Memory B cell (primary cell): ENCODE measurements at places on chromosomes 7 and 10.

DNA sequence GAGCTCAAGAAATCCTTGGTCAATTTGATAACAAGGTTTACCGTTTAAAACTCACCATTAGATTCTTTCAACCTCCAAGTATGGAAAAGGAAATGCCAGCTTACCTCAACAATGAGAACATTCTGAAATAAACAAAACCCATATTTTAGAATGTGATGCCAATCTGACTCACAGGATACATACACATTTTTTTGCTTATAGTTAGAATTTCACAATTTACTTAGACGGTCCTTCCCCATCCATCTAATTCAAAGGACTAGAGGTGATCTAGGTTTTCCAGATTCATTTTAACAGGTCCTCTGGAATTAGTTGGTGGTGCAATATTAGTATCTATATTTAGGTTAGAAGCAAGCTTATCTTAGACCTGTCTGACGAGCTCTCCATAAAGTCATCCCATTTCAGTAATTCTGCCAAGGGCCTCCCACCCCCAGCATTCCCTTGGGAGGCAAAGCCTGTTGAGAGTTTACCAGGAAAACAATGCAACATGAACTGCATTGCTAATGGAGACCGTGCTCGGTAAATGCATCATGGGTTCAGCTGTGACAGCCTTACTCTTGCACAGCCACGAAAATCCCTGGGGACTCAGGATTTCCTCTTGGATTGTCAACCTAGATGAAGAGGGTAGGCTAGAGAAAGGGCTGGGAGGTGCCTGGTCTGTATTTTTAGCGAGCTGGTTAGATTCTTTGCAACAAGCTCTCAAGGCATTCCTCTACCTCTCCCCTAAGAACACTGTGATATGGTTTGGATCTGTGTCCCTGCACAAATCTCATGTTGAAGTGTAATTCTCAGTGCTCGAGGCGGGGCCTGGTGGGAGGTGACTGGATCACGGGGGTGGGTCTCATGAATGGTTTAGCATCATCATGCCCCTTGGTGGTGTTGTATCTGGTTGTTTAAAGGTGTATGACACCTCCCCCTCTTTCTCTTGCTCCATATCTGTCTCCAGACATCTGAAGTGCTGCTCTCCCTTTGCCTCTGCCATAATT lies 93.8 kb downstream of the PRTFDC1 start:
- no peaks in the 10 kb centered on the region for H3K36me3 ChIP-seq
- H3K27ac ChIP-seq = no peak overlapping the region
- no peaks in the 10 kb centered on the region for H3K4me1 ChIP-seq
- H3K4me3 ChIP-seq = no peak overlapping the region
- DNase-seq = no peak

GRCh38 chr7:4631380-4632179 lies 50.5 kb upstream of the FOXK1 start:
- no peak overlapping the region for H3K27ac ChIP-seq
- H3K4me3 ChIP-seq = no peak overlapping the region
- no peaks in the 10 kb centered on the region for H3K27me3 ChIP-seq
- no peaks in the 10 kb centered on the region for H3K4me1 ChIP-seq

GRCh38 chr7:91235211-91235832 lies 28.9 kb upstream of the FZD1 start:
- H3K27ac ChIP-seq = no peak overlapping the region
- H3K27me3 ChIP-seq = peaks cover 11% of the 10 kb centered on the region
- H3K4me1 ChIP-seq = no peaks in the 10 kb centered on the region
- no peak for DNase-seq
- H3K36me3 ChIP-seq = no peaks in the 10 kb centered on the region
- H3K4me3 ChIP-seq = no peak overlapping the region

DNA sequence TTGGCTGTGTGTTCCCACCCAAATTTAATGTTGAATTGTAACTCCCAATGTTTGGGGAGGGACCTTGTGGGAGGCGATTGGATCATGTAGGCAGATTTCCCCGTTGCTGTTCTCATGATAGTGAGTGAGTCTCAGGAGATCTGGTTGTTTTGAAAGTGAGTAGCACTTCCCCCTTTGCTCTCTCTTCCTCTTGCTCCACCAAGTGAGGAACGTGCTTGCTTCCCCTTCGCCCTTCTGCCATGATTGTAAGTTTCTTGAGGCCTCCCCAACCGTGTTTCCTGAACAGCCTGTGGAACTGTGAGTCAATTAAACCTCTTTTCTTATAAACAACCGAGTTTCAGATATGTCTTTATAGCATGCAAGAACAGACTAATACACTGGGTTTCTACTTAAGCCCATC lies 176.3 kb downstream of the CDK14 start:
- peak overlapping the region; percentile 6 for H3K4me3 ChIP-seq
- H3K36me3 ChIP-seq = peaks cover 52% of the 10 kb centered on the region
- peaks cover 29% of the 10 kb centered on the region for H3K4me1 ChIP-seq
- DNase-seq = peak; percentile 22
- no peaks in the 10 kb centered on the region for H3K27me3 ChIP-seq
- H3K27ac ChIP-seq = peak overlapping the region; percentile 68

GRCh38 chr7:105188201-105188600 lies 174.2 kb downstream of the KMT2E start:
- no peak for DNase-seq
- no peaks in the 10 kb centered on the region for H3K27me3 ChIP-seq
- no peak overlapping the region for H3K27ac ChIP-seq
- H3K4me1 ChIP-seq = peaks cover 44% of the 10 kb centered on the region

DNA sequence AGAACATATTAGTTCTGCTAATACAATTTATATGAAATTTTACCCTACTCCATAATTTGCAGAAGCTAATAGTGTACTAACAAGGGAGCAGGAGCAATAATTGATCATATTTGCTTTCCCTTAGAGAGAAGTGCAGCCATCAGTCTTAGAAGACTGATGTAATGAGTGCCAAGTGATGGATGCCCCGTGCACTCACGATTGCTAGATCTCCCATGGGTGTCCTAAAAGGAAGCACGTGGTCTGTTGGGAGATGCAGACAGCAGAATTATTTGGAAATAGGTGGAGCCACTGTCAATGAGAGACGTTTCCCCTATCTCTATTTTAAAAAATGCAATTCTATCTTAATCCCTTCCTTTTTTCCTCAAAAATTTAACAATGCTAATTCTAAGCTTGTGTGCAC lies 772.2 kb upstream of the C7orf33 start:
- no peak overlapping the region for H3K27ac ChIP-seq
- no peaks in the 10 kb centered on the region for H3K4me1 ChIP-seq
- no peaks in the 10 kb centered on the region for H3K36me3 ChIP-seq
- no peak overlapping the region for H3K4me3 ChIP-seq
- no peak for DNase-seq

- peaks cover 2% of the 10 kb centered on the region for H3K27me3 ChIP-seq
- no peaks in the 10 kb centered on the region for H3K36me3 ChIP-seq
- H3K4me1 ChIP-seq = no peaks in the 10 kb centered on the region
- no peak overlapping the region for H3K4me3 ChIP-seq
These were observed 121.4 kb upstream of the SEC61G start for GRCh38 chr7:54880326-54880989.

GRCh38 chr7:66036788-66037187 lies 38.8 kb upstream of the ASL start:
- no peak overlapping the region for H3K4me3 ChIP-seq
- H3K36me3 ChIP-seq = no peaks in the 10 kb centered on the region
- DNase-seq = no peak
- no peaks in the 10 kb centered on the region for H3K4me1 ChIP-seq
